ENCODE measurements at places on chromosomes 11 and 22. TPM values are rescaled to one million over a fixed set of nuclear protein-coding genes. Genes with fewer than 3 reads are reported as not detected.

Gene ACRV1
- not detected for total RNA-seq

Gene L3MBTL2
- total RNA-seq = 14.9 TPM

Gene HBD
- not detected for total RNA-seq

Gene RASSF10
- total RNA-seq = 0.22 TPM

Gene IL17REL
- total RNA-seq = not detected

Gene RIN1
- 1.0 TPM for total RNA-seq

Gene ESAM
- total RNA-seq = 39.0 TPM

Gene NTM
- total RNA-seq = 1.5 TPM

Gene SCUBE2
- 1.9 TPM for total RNA-seq

Gene CARD10
- 8.3 TPM for total RNA-seq

Gene MS4A14
- total RNA-seq = 0.97 TPM

Gene MEI1
- not detected for total RNA-seq

Gene SCGB1D4
- total RNA-seq = not detected

Gene CELSR1
- total RNA-seq = 7.6 TPM

Gene RFPL2
- total RNA-seq = not detected

Gene TSGA10IP
- total RNA-seq = not detected

Gene SUSD2
- 2.6 TPM for total RNA-seq

Gene PDGFB
- total RNA-seq = 16.2 TPM

Gene SEC14L6
- total RNA-seq = not detected

Gene MAJIN
- not detected for total RNA-seq

Gene MYEOV
- not detected for total RNA-seq

Gene MUC5AC
- not detected for total RNA-seq

Gene MS4A7
- 11.9 TPM for total RNA-seq

Gene TMEM191C
- total RNA-seq = 0.65 TPM

Gene PRG3
- not detected for total RNA-seq

Gene ZNF70
- 2.8 TPM for total RNA-seq

Gene PNPLA5
- not detected for total RNA-seq

Gene P2RY6
- total RNA-seq = 2.1 TPM

Gene ARFGAP2
- 46.1 TPM for total RNA-seq

Gene OR51A7
- not detected for total RNA-seq

Gene EMID1
- total RNA-seq = 0.32 TPM

Gene CCDC89
- 0.97 TPM for total RNA-seq

Gene MFNG
- 12.7 TPM for total RNA-seq

Gene UPK2
- total RNA-seq = not detected

Gene GALNT18
- 24.5 TPM for total RNA-seq

Gene RAB36
- 0.35 TPM for total RNA-seq

Gene RCN1
- total RNA-seq = 26.6 TPM

Gene SYVN1
- total RNA-seq = 29.9 TPM

Gene SLC37A2
- total RNA-seq = 3.8 TPM

Gene SCO2
- total RNA-seq = not detected

Gene TYR
- not detected for total RNA-seq

Gene GAS2
- 9.7 TPM for total RNA-seq

Gene CCDC73
- total RNA-seq = not detected

Gene DKK3
- total RNA-seq = 520 TPM

Gene THOC5
- total RNA-seq = 47.5 TPM

Gene MUC5B
- not detected for total RNA-seq
